ENCODE measurements at places on chromosomes 11 and 22.

GRCh38 chr11:118921121-118921928, 4.4 kb downstream of the BCL9L start:
- no peak for DNase-seq

DNA sequence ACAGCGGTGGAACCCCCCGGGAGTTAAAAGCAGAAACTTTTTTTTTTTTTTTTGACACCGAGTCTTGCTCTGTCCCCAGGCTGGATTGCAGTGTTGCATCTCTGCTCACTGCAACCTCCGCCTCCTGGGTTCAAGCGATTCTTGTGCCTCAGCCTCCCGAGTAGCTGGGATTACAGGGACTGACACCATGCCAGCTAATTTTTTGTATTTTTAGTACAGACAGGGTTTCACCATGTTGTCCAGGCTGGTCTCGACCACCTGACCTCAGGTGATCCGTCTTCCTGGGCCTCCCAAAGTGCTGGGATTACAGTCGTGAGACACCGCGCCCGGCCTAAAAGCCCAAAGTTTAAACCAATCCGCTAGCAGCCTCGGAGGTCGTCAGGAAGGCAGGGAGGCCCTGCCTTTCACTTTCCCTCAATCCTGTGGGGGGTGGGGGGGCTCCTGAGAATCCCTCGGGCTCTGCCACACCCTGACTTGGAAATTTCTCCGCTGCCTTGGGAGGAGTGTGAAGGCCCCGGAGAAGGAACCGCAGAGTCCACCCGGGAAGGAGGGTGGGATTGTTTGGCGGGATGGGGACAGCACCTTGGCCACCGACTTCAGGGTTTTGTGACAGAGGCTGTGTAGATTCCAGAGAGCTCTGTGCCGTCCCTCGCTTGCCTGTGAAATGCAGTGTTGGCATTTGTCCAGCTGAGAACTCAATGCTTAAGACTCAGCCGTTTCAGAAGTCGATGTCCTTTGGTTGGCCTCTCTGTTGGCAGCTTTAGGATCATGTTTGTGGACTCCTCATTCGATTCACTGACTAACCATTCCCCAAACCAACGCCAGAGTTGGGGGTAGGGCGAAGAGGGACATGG, 1.0 kb downstream of the ARHGAP8 start:
- no peak for DNase-seq

GRCh38 chr22:41619979-41620588, 759 bp downstream of the DESI1 start:
- DNase-seq, result no peak

DNA sequence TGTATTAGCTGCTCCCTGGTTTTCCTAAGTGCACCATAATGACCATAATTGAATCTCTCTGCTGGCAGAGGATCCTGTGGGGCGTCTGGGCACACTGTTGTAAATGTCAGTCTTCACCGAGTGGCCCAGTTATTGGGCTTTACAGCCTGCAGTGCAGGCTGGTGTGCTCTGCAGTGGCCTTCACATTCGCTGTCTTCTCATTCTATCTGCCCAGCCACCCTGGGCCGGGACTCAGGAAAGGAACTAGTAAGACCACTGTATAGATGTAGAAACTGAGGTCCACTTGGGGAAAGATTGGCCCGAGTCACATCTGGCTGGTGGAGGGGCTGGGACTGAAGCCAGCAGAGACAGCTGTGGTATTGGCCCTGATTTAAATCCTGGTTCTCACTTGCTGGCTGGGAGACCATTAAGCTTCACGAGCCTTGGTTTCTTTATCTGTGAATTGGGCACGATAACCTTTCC, 49.3 kb downstream of the TSPAN18 start:
- DNase-seq, result no peak

DNA sequence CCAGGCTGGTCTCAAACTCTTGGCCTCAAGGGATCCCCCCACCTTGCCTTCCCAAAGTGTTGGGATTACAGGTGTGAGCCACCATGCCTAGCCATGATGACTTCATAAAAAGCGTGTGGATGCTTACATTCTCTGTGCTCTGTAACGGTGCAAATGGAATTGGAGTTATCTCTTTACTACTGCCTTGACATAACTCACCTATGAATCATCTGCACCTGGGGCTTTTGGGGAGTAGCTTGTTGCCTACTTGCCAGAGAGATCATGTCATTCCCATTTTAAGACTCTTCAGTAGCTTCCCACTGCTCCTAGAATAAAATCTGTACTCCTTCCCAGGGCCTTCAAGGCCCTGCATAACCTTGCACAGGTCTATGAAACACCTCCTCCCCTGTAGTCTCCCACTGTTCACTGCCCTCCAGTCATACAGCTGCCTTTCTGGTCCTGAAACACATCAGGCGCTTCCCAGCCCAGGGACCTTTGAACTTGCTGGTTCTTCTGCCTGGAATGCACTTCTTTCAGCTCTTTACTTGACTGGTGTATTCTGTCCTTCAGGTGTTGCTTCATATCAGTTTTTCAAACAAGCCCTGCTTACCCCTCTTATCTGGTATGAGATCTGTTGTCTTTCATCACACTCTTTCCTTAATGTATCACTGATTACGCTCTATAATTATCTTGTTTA, 19.6 kb upstream of the MOGAT2 start:
- DNase-seq, result no peak

DNA sequence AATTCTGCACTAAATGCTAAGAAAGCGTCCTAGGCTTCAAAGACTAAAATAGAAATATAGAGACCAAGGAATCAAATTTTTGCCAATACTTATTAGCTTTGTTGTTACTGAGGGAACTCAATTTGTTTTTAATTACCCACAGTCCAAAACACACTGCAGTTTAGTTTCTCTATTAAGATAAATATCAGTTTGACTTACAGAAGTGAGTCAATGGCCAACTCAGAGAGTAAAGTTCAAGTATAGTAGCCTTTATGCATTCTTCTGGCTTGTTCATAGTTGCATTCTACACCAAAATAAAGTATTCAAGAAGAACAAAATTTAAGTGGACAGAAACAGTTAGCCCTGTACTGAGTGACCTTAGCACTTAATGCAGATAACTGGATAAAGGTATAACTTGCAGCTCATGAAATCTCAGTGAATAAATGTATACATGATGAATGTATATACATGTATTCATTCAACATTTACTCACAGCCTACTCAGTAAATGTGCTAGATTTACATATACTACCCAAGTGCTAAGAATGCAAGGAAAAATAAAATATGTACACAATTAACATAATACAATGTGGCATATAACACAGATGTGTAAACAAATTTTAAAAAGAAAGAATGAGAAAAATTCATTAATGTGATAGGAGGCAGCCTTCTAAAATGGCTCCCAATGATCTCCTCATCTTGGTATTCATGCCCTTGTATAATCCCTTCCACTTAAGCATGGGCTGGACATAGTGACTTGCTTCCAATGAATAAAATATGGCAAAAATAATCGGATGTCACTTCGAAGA, 9.7 kb upstream of the RNF141 start:
- DNase-seq, result no peak

DNA sequence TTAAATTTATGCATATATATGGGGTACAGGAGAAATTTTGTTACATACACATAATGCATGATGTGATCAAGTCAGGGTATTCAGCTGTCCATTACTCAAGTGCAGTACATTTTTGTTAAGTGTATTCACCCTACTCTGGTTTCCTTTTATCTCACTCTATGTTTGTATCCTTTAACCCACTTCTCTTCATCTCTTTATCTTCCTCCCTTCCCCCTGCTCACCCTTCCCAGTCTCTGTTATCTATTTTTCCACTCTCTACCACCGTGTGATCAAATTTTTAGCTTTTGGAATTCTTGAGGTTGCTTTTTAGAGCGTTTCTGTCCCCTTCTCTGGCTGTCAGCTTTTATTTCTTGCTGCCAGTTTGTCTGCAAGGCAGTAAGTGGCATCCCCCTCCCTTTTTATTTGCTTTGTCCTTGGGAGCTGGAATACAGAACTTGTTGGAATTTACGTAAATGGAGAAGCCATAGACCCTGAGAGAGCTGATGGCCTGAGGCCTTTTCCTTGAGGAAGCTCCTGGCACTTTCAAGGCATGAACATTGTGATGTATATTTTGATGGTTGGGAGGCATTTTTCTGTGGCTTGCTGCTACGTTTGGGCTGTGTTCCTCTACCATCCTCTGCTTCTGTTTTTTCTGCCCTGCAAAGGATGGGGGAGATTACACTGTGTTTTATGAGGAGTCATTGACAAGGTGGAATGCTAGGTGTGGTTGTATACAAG, 148.6 kb downstream of the LDLRAD3 start:
- no peak for DNase-seq

GRCh38 chr11:12361682-12362081, 15.7 kb upstream of the PARVA start:
- DNase-seq, result no peak

DNA sequence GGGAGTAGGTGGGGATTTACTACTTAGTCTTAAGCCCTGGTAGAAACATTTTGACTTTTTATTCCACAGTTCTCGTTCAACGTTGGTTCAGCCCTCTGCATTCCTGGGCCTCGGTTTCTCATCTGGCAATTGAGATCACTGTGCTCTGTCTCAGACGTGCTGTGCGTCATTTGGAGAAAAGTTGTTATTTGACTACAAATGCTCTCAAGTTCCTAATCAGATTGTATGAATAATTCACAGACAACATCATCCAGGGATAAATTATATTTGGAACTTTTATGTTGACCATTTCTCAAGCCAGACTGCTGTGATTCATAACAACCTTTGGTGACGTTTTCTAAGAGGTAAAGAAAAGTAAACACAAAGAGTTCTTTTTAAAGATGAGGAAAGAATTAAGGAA, 69.2 kb downstream of the BLID start:
- no peak for DNase-seq

- DNase-seq, result no peak
These were observed 12.5 kb upstream of the CCDC117 start for GRCh38 chr22:28759861-28760560.

GRCh38 chr11:75150879-75151278, at the start of gene SLCO2B1:
SLCO2B1 (plus strand) TSS chr11:75151107; CDS start chr11:75151382, 275 bp downstream.
- no peak for DNase-seq

- no peak for DNase-seq
These were observed 16.1 kb upstream of the EED start for GRCh38 chr11:86228269-86229038.

GRCh38 chr22:24975813-24976341, 23.4 kb downstream of the KIAA1671 start:
- DNase-seq, result peak; percentile 36

DNA sequence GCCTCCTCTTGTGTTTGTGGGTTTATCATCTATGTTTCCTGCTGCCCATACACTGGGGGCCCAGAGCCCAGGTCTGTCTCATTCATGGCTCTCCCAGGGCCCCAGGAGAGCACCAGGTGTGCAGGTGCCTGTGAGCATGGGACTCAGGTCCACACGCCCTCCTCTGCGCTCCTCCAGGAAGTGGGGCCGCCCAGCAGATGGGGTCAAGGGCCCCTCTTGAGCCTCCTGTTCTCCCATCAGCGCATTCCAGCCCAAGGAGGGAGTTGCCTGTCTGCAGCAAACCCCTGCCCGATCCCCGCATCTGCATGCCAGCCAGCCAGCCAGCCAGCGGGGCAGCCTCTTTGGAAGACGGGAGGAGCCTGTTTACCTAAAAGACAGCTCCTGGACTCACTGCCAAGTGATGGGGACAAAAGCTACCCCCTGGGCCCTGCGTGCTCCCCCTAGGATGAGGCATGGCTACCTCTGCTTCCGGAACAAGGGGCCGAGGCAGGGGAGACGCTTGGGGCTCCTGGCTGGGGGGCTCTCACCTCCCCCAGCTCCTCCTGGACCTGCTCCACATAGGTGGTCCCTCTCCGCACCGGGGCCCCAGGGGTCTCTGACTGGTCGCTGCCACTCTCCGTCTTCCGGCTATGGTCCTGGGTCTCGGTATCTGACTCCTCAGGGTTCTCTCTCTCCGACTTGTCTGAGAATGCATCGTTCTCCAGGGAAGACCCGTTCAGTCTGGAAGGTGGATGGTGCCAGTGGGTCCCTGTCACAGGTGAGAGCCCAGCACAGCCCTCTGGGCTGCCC, 49.7 kb upstream of the CARS1 start:
- DNase-seq, result no peak

DNA sequence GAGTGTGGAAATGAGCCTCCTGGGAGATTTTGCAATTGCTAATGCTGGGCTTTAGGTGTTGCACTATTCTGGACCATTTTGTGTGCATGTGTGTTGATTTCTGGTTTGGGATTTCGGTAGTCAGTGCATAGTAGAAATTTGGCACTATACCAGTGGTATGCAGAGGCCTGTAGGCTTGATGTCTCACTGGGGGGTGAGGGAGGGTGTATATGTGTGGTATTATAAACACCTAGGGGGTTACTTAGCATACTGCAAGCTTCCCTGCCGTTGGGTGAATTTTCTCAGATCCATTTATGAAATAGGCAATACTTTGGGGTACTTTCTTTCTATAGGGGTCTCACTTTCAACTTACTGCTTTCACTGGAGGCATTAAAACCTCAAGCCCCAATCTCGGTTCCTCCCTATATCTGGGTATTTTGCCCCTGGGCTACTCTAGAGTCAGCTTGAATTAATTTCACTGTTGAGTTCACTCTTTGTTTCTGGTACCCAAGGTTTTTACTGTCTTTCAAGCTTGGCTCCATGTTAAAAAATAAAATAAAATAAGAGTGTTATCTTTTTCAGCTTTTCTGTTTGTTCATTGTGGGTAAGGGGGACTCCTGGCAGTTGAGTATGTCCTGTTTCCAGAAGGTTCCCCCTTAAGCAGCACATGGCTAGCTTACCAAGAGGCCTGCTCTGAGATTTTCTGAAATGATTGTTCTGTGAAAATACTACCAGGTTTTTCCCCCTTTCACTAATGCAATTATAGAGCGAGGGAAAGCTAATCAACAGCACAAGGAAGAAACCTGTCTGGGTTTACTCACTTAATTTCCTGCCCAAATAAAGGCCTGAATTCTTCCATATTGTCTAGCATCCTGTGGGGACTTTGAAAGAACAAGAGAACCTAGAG, 45.8 kb downstream of the PPFIBP2 start:
- DNase-seq, result no peak

- no peak for DNase-seq
These were observed 21.0 kb upstream of the ADSL start for GRCh38 chr22:40325315-40325714.
